Left lobe of liver (tissue), 2 donors: ENCODE measurements at places on chromosomes 11 and 22. TPM values are rescaled to one million over a fixed set of nuclear protein-coding genes. Genes with fewer than 3 reads are reported as not detected.

DNA sequence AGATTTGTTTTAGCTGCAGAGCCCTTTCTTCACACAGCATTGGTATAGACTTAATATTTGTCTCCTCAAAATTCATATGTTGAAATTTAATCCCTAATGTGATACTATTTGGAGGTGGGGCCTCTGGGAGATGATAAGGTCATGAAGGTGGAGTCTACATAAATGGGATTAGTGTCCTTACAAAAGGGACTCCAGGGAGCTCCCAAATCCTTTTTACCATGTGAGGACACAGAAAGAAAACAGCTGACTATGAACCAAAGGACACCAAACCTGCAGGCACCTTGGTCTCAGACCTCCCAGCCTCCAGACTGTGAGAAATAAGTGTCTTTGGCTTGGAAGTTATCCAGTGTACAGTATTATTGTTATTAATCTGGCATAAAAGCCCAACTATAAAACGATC lies 10.2 kb downstream of the SLC35F2 start:
- DNase-seq: no peak

DNA sequence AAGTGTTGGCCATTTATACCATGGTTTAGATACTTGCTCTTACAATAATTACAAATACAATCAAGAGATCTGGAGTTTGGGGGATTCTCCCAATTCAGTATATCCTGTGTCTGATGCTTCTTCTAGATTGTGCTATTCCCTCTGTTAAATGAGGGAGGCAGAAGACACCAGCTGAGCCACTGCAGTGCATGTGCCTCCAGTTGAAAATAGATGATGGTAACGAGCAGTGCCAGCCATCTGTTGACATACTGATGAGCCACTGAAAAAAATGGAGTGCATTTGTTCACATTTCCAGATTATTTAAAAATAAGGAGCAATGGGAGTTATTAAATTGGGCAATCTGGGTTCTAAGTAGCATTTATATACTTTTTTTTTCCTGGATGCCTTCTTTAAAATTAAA lies 1428.0 kb upstream of the TENM4 start:
- DNase-seq: no peak

RIMBP3B gene
- 0.08 TPM for total RNA-seq

CRYAB gene
- total RNA-seq: 4.8 TPM

DNA sequence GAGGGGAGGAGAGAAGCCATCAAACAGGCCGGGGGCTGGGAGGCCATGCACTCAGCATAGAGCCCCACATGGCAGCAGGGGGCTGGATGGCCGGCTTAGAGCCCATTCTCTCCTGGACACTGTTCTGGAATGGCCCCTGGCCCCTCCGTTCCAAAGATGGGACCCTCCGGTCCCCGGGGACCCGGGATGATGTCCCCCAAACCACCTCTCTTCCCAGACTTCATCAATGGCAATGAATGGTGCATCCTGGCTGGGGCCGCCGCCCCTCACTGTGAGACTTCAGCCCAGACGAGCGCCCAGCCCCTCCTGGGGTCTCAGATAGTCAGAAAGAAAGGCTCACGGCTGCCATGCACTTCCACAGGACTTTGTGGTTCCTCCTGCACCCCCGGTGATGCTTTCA lies 13.8 kb upstream of the RTN4R start:
- no peak for DNase-seq

GRCh38 chr11:44466531-44467205 lies 98.8 kb upstream of the CD82 start:
- DNase-seq: no peak

- no peak for DNase-seq
Observed at GRCh38 chr11:27379449-27379848, 16.4 kb upstream of the CCDC34 start.

FOSL1 gene
- 0.53 TPM for total RNA-seq

GRCh38 chr22:49113758-49114157 lies 713.9 kb downstream of the BRD1 start:
- no peak for DNase-seq

MMP8 gene
- 0.50 TPM for total RNA-seq

DNA sequence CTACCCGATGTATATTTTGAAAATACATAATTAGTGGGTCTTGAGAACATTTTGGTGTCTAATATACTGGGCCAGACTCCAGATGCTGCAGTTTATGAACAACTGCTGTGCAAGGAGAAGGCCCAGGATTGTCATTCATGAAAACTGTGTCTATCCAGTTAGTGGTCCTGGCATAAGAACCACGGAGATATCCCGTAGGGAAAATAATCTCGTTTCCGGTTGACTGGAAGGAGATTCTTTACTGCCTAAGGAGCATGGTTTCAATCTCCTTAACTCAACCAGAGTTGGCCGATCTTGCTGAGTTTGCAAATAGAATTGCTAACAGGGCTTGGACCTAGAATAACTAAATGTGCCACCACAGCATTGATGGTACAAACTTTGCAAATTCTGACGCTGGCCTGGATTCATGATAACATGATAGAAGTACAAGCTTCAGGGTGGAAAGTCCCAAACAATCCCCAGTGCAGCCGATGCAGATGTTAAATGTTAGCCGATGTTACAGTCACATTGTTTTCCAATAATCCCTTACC lies 4.6 kb upstream of the RTCB start:
- no peak for DNase-seq
